ENCODE measurements at places on chromosomes 5 and 9.

DNA sequence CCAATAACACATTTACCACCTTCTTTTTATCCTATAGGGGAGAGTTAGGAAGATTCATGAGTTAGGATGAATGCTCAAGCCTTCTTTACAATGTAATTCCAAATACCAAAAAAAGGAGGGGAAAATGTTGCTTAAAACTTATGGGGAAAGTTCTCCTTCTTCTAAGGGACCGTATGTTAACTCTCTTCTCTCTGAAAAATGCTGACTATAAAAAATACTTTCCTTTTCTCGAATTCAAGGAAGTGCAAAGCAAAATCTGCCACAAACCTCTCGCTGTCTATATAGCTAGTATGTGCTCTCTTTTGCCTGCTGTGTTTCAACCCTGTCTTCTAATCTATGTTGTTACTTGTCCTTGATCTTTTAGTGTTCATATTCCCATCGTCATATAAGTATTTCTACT is 768.6 kb upstream of the C9orf72 start:
- DNase-seq = no peak

GRCh38 chr9:117744369-117744768 is 40.2 kb downstream of the TLR4 start:
- DNase-seq = no peak

DNA sequence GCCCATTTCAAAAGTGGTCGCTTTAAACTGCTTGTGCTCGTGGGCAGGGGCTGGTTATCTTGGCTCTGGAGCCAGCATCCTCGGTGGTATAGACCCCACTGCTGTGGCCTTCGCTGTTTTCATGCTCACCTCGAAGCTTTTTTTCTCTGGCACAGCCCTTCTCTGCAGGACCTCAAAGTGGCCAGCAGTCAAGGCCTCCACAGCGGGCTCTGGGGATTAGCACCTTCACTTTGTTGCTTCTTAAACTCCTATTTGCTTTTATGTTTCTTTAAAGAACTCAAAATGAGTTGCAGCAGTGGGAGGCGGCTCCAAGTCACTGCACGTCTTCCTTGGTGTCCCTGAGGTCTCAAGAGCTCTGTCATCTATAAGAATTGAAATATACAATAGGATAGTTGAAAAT is 165.1 kb downstream of the CACNA1B start:
- DNase-seq = no peak

DNA sequence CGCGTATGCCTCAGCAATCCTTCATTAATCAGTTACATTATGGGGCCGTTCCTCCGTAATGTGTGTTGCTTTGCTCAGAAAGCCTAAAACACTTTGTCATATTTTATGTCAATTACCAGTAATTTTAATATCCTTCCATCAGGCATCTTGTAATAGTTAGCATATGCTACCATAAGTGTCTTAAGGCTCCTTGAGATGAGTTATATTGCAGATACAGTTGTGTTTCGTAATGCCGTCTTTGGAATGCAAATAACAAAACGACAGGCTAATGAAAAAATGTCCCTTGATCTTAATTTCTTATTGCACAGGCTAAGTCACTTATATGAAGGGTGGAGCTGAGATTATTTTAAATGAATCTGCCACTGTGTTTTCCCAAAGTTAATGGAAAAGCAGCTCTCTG is 50.5 kb downstream of the TBCA start:
- no peak for DNase-seq

GRCh38 chr5:72041654-72042053 is 65.6 kb upstream of the MAP1B start:
- DNase-seq = no peak

DNA sequence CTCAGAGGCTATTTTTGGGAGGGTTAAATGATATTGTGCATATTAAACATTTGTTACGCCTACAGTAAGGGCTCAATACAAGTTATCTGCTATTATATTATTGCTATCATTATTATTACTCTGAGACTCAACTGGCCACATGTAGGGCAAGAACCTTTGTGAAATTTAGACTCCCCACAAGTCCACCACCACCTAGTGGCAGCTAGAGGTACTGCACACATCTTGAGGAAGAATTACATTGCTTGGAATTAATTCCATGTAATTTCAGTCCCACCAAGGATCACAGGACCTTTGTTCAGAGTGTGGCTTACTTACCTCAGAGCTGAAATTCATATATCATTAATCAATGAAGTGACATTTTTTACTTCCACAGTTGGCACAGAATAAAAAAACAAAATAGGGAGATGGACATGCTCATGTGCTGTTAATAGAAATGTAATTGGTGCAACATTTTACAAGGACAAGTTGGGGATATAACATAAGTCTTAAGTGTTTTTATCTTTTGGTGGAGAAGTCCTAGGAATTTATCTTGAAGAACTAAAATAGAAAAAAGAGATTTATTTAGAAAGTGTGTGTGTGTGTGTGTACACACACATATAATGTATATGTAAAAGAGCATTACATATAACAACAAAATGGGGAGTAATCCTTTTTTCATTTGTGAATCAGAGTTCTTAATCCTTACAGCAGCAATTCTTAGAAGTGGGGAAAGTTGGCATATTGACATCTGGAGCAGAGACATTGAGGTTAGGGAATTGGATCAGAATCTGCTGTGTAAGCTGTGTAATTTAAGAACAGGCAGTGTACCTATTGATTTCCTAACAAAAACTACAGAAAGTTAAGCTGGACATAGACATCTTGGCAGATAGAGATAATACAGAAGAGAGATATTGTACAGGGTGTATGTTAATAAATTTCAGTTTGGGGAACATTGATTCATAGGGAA is 11.2 kb downstream of the MSANTD3 start:
- peak; percentile 84 for DNase-seq

- DNase-seq = no peak
These were observed 18.9 kb upstream of the GDA start for GRCh38 chr9:72130321-72130720.

DNA sequence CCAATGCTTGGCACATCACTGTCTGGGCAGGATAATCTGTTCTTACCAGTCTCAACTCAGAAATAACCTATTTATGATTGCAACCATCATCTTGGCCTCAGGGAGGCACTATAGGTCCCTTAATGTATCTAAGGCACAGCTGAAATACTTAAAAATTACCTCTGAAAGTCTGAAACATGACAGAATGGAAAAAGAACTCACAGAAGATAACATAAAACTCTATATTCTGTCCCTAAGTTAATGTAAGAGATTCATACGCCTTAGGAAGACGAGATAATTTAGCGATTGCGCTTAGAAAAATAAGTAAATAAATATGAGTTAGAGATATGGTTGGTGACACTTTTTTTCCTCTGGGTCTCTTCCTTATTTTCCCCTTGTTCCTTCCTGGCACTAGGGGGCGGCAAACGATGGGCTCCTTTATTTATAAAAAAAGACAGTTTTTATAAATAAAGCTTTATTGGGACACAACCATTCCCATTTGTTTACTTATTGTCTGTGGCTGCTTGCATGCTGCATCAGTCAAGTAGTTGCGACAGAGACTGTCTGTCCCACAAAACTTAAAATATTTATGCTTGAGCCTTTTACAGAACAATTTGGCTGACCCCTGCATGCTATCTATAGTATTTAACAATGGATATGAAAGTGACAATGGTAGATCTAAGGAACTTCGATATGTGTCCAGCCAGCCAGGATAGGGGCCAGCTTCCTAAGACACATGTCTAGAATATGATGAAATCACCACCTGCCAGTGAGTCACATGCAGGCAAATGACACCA is 79.6 kb downstream of the PDE4D start:
- peak; percentile 78 for DNase-seq

DNA sequence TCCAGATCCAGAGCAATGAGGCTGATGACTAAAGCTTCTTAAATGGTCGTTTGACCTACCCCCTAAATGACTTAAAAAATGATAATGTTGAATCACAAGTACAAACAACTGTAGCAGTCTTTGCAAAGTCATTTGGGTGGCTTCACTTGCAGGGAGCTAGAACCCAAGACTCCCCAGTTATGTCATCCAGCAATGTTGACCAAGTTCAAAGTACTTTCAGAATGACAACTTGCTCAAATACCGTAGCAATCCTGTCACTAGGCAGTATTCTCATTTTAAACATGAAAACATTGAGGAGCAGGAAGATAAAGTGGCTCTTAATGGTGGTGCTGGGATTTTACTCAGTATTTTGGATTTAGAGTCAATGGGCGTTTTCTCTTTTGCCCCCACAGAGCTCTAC is 1217.0 kb upstream of the DMAC1 start:
- DNase-seq = no peak

GRCh38 chr9:110364451-110364850 is 26.8 kb upstream of the TXNDC8 start:
- no peak for DNase-seq

DNA sequence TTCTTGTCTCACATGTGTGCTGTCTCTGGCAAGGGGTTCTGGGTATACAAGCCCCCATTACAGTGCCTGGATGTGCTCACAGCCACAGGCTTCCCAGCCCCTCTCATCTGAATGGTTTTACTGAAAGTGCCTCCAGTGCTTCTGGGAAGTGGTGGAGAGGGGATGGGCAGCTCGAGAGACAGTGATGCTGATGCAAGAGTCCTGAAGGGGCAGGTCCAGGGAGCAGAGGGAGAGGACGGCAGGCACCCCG is 93.5 kb downstream of the PHF2 start:
- DNase-seq = no peak

DNA sequence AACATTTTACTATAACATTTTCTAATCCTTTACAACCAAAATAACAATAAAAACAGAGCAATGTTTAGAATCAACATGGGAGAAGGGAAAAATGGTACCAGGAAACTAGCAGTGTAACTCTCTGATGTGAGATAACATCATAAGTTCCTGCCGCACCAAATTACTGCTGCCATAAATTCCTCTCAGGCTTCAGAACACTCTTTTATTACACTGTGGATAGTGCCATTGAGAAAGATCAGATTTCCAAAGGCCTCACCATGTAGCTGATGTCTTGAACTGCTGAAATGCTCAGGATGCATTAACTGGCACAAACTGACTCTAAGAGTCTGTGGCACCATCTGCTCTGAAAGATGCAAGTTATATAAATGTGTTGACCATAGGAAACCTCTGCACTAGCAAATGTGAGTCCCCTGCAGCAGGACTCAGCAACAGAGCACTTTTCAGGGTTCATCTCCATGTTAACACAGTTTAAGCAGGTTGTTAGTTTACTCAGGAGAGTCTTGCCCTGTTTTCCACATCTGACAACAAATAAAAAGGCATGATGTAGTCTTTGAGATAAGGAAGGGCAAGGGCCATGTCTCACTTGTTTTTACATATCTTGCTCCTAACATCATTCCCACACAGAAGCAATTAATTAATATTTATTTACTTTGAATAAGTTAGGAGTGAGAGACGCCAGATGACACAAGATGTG is 218.1 kb downstream of the CETN3 start:
- DNase-seq = no peak

DNA sequence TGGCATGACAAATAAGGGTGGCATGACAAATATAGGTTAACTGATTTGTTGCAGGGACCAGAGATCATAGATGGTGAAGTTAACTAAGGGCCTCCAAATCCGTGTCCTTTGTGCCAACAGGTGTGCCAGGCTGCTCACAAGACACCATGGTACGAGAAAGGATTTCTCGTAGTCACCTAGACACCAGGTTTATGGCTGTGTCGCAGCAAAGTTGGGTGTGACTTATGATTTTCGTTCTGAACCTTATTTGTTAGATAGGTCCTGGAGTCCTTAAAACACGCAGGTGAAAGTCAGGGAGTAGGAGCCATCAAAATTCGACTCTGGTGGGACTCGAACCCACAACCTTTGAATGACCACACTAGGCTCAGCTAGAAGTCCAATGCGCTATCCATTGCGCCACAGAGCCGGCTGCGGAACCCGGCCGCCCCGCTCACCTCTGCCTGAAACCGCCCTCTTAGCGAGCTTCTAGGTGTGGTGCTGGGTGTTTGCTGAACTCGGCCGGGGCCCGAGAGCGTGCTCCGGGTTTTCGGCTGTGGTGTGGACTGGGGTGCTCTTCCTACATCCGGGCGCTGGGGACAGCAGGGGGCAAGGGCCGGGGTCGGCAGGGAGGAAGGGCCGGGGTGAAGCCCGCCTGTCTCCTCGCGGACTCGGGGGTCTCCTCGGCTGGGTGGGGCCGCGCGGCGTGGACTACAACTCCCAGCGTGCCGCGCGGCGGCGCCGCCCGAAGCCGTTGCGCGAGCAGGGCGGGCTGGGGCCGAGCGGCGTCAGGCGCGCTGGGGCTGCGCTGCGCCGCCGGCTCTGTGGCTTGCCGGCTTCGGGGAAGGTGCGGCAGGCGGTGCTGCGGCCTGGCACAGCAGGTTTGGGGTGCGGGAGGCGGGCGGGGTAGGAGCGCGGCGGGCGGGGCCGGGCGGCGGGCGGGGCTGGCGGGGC is at the start of gene SLC27A4:
TSS of gene SLC27A4 (plus strand) at position 767 of the 930 bp plus-strand sequence. CDS start 2,606 bp downstream, outside the sequence.
- DNase-seq = peak; percentile 79

DNA sequence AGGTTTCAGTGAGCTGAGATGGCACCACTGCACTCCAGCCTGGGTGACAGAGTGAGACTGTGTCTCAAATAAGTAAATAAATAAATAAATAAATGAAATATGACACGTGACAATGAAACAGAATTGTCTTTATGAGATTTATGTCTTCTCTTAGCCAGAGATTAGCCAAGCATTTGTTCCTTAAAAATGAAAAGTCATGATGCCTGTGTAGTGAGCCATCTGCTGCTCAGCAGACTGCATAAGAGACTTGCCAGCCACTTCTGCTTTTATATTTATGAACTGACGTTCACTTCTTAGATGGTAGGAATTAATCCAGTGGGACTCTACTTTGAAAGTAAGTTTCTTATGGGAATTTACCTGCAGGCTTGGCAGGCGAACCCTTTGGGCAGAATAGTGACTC is 227.4 kb downstream of the NR3C1 start:
- no peak for DNase-seq

DNA sequence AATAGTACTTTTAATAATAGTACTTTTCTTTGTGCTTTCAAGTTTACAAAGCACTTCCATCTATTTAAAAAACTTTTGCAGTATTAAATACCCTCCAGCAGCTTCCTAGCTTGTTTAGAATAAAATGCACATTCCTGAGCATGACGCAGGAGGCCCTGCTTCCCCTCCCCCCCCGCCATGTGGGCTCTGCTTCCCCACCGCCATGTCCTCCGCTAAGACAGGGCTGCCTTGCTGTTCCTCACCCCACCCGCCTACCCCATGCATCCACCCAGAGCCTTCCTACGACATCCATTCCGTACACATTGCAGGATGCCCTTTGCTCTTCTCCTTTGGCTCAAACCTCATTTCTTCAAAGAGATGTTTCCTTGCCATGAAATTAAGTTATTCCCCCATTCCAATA is 205.9 kb upstream of the MSX2 start:
- DNase-seq = no peak

DNA sequence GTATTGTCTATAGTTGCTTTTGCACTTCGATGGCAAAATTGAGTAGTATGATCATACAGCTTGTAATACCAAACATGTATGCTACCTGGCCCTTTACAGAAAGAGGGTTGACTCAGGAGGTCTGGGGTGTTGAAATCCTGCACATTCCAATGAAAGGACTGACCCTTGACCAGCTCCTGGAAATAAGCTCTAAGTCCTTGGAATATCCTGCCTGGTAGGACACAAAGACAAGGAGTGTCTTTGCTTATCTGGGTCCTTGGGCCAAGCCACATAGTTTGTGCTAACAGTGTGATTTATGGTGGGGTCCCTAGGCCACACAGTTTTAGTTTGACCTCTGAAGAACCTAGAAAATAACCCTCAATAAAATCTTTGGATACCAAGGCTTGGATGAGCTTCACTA is 89.3 kb upstream of the FTMT start:
- no peak for DNase-seq

All from lung microvascular endothelial cell (primary cell).